ENCODE measurements at places on chromosomes 11 and 22.

GRCh38 chr11:114553642-114554041, 6.0 kb downstream of the NXPE1 start:
- H3K4me3 ChIP-seq, result no peak overlapping the region
- DNase-seq, result no peak
- H3K27ac ChIP-seq, result no peak overlapping the region
- H3K4me1 ChIP-seq, result no peaks in the 10 kb centered on the region
- no peaks in the 10 kb centered on the region for H3K27me3 ChIP-seq
- H3K36me3 ChIP-seq, result no peaks in the 10 kb centered on the region

- H3K27ac ChIP-seq, result no peak overlapping the region
- no peak for DNase-seq
- peaks cover 51% of the 10 kb centered on the region for H3K4me1 ChIP-seq
Observed at GRCh38 chr11:12727563-12728211, 53.5 kb downstream of the TEAD1 start.

DNA sequence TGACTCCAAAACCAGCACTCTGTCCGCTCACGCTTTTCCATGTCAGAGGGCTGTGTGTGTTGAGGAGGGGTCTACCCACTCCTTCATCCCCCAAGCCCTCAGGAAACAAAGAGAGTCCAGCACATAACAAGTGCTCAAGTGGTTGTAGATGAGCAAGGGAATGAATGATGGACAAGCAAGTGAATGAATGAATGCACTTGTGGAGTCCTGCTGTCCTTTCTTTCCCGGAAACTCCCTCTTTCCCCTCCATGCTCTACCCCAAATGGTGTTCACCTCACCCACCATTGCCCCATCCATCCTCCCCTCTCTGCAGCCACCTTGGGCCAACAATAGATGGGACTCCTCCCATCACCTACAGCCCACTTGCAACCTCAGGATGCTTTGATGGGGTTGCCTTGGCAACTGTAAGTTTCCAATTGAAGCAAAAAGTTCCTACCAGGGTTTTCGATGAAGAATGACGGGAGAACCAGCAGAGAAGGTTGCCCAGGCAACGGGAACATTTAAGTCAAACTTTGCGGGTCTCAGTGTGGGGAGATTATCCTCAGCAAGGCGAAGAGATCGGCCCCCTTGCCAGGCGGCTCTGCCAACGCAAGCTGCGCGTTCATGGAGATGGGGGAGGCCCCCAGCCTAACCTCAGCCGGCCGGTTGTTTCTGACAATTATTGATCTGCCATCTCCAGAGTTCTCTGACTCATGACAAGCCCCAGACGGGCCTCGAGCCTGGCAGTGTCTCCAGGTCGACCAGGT, 51.1 kb downstream of the MCM5 start:
- DNase-seq, result no peak
- H3K4me3 ChIP-seq, result no peak overlapping the region
- no peaks in the 10 kb centered on the region for H3K36me3 ChIP-seq
- H3K27ac ChIP-seq, result no peak overlapping the region
- peaks cover 13% of the 10 kb centered on the region for H3K4me1 ChIP-seq

GRCh38 chr11:121521145-121522042, 68.6 kb upstream of the SORL1-AS1 start:
- H3K36me3 ChIP-seq, result peaks cover 41% of the 10 kb centered on the region
- no peaks in the 10 kb centered on the region for H3K4me1 ChIP-seq
- H3K4me3 ChIP-seq, result no peak overlapping the region
- H3K27ac ChIP-seq, result no peak overlapping the region
- no peaks in the 10 kb centered on the region for H3K27me3 ChIP-seq
- DNase-seq, result no peak

GRCh38 chr11:58905721-58906547, 33.4 kb upstream of the GLYATL1 start:
- no peak for DNase-seq
- H3K4me3 ChIP-seq, result no peak overlapping the region
- H3K27me3 ChIP-seq, result peaks cover 1% of the 10 kb centered on the region
- no peak overlapping the region for H3K27ac ChIP-seq

GRCh38 chr11:86117001-86117711, 48.3 kb upstream of the PICALM start:
- no peak for DNase-seq
- peaks cover 16% of the 10 kb centered on the region for H3K4me1 ChIP-seq
- H3K36me3 ChIP-seq, result no peaks in the 10 kb centered on the region
- H3K27me3 ChIP-seq, result 0 out of 3 replicates have a peak, but pooled peaks cover 3% of the 10 kb centered on the region
- H3K27ac ChIP-seq, result no peak overlapping the region
- no peak overlapping the region for H3K4me3 ChIP-seq

GRCh38 chr11:61526229-61526628, 17.7 kb downstream of the LRRC10B start:
- H3K4me1 ChIP-seq, result peaks cover 31% of the 10 kb centered on the region
- H3K4me3 ChIP-seq, result no peak overlapping the region
- no peak for DNase-seq
- H3K36me3 ChIP-seq, result no peaks in the 10 kb centered on the region
- H3K27ac ChIP-seq, result no peak overlapping the region

DNA sequence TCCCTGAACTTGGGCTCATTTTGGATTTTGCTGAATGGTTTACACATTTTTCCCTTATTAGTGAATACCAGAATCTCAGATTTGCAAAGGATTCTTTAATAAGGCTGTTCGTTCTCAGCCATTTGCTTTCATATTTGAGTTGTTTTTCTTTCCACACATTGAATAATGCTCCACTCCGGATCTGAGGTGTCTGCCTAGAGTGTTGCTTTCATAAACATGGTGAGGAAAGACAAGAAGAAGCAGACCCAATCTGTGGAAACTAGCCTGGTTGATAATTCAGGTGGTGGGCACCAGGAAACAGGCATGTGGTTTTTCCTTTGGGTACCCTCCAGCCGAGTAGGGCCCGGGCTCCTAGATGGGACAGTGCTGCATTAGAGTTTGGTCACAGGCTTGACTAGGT, 35.0 kb downstream of the LDLRAD3 start:
- H3K27me3 ChIP-seq, result peaks cover 5% of the 10 kb centered on the region
- no peak overlapping the region for H3K27ac ChIP-seq
- no peak for DNase-seq
- no peak overlapping the region for H3K4me3 ChIP-seq
- H3K36me3 ChIP-seq, result no peaks in the 10 kb centered on the region
- no peaks in the 10 kb centered on the region for H3K4me1 ChIP-seq

DNA sequence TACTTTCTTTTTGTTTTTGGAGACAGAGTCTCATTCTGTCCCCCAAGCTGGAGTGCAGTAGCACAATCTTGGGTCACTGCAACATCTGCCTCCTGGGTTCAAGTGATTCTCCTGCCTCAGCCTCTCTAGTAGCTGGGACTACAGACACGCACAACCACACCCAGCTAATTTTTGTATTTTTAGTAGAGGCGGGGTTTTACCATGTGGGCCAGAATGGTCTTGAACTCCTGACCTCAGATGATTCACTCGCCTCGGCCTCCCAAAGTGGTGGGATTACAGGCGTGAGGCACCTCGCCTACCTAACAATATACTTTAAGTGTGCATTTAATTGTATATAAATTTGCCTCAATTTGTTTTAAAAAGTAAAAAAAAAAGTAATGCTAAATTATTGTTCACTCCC, 38.4 kb downstream of the GRK3 start:
- no peak overlapping the region for H3K27ac ChIP-seq
- no peaks in the 10 kb centered on the region for H3K36me3 ChIP-seq
- no peak for DNase-seq
- H3K4me3 ChIP-seq, result no peak overlapping the region

GRCh38 chr11:129451524-129451923, 75.9 kb downstream of the BARX2 start:
- H3K27ac ChIP-seq, result no peak overlapping the region
- H3K4me3 ChIP-seq, result no peak overlapping the region
- 0 out of 3 replicates have a peak, but pooled peaks cover 3% of the 10 kb centered on the region for H3K27me3 ChIP-seq

DNA sequence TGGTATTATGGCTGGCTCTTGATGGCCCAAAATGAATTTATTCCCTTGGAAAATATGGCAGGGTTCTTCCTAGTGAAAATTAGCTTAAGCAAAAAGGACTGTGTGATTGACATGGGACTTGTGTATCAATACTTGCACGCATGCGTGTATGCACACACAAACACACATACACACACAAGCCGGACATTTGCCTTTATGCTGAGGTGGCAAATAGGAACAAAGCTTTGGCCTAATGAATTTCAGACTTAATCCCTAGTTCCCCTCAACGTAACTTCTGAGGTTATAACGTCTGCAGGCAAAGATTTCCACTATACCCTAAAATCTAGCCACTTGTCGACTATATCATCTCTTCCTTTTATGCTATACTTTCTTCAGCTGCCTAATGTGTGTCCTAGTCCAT, 2.9 kb upstream of the OR52I2 start:
- H3K27ac ChIP-seq, result no peak overlapping the region
- no peaks in the 10 kb centered on the region for H3K27me3 ChIP-seq
- no peaks in the 10 kb centered on the region for H3K4me1 ChIP-seq
- no peaks in the 10 kb centered on the region for H3K36me3 ChIP-seq
- H3K4me3 ChIP-seq, result no peak overlapping the region

- no peak within 1 kb of the TSS for H3K4me3 ChIP-seq
- H3K27ac ChIP-seq, result no peak within 1 kb of the TSS
- no peaks in the 10 kb centered on the region for H3K27me3 ChIP-seq
- peaks cover 4% of the 10 kb centered on the region for H3K36me3 ChIP-seq
- no peak for DNase-seq
Observed at GRCh38 chr11:65879617-65880016, at the start of gene CTSW. CTSW (plus strand) TSS chr11:65879837; CDS start chr11:65879855, 18 bp downstream.

DNA sequence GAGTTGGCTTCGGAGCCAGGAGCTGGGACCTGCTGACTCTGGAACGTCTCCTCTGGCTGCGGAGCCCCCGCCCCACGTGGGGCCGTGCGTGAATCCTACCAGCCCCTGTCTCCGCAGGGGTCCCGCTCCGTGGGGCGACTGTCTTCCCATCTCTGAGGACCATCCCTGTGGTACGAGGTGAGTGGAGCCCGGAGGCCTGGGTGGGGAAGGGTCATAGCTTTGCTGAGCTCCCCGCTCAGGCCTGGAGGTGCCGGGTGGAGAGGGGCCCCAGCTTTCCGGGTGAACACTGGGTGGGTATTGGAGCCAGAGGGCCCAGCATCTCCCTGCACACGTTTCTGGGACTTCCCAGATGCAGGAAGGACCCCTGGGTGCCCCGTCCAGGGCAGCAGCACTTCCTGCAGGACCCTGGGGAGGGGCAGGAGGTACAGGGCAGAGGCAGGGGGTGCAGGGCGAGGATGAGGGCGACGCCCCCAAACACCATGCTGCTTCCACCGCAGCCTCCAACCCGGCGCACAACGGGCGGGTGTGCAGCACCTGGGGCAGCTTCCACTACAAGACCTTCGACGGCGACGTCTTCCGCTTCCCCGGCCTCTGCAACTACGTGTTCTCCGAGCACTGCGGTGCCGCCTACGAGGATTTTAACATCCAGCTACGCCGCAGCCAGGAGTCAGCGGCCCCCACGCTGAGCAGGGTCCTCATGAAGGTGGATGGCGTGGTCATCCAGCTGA, 3.8 kb downstream of the MUC5AC start:
- no peak overlapping the region for H3K4me3 ChIP-seq
- no peaks in the 10 kb centered on the region for H3K36me3 ChIP-seq
- peaks cover 26% of the 10 kb centered on the region for H3K27me3 ChIP-seq
- H3K4me1 ChIP-seq, result no peaks in the 10 kb centered on the region
- H3K27ac ChIP-seq, result no peak overlapping the region

GRCh38 chr11:22431106-22431505, 92.9 kb downstream of the SLC17A6 start:
- no peak overlapping the region for H3K27ac ChIP-seq
- no peak for DNase-seq
- H3K4me1 ChIP-seq, result no peaks in the 10 kb centered on the region
- H3K4me3 ChIP-seq, result no peak overlapping the region
- H3K36me3 ChIP-seq, result no peaks in the 10 kb centered on the region

DNA sequence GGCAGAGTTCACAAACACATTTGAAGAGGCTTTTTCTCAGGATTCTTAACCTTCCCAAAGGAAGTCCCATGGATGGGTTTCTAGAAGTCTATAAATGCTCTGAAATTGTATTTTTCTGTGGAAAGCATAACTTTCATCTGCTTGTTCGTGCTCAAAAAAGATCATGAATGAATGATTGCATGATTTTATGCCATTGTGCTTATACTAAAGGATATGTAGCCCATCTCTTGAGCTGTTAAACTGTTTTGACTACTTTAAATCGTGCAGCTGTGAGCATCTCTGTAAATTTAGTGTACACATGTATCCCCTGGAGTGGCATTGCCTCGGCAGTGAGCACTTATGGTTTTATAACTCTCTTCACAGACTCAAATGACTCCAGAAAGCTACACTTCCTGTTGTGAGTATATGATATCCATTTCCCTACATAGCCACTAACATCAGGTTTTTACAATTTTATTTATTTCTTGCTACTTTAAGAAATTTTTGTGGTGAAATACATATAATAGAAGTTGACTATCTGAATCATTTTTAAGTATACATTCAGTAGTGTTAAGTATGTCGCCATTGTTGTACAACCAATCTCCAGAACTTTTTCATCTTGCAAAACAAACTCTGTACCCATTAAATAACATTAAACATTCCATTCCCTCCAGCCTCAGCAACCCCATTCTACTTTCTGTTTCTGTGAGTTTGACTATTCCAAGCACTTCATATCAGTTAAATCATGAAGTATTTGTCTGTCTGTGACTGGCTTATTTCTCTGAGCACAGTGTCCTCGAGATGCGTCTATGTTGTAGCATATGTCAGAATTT, 8.0 kb downstream of the NEAT1 start:
- H3K4me3 ChIP-seq, result no peak overlapping the region
- peak overlapping the region; percentile 41 for H3K27ac ChIP-seq
- H3K36me3 ChIP-seq, result peaks cover 16% of the 10 kb centered on the region
- no peaks in the 10 kb centered on the region for H3K27me3 ChIP-seq

- H3K4me1 ChIP-seq, result no peaks in the 10 kb centered on the region
- H3K27ac ChIP-seq, result no peak overlapping the region
- no peaks in the 10 kb centered on the region for H3K36me3 ChIP-seq
- H3K27me3 ChIP-seq, result no peaks in the 10 kb centered on the region
- H3K4me3 ChIP-seq, result no peak overlapping the region
- no peak for DNase-seq
Observed at GRCh38 chr11:12470236-12470635, 92.9 kb downstream of the PARVA start.

GRCh38 chr11:107808521-107808920, 50.1 kb downstream of the SLC35F2 start:
- H3K27me3 ChIP-seq, result no peaks in the 10 kb centered on the region
- no peak overlapping the region for H3K27ac ChIP-seq
- H3K4me1 ChIP-seq, result peaks cover 5% of the 10 kb centered on the region
- H3K36me3 ChIP-seq, result peaks cover 1% of the 10 kb centered on the region
- DNase-seq, result no peak

DNA sequence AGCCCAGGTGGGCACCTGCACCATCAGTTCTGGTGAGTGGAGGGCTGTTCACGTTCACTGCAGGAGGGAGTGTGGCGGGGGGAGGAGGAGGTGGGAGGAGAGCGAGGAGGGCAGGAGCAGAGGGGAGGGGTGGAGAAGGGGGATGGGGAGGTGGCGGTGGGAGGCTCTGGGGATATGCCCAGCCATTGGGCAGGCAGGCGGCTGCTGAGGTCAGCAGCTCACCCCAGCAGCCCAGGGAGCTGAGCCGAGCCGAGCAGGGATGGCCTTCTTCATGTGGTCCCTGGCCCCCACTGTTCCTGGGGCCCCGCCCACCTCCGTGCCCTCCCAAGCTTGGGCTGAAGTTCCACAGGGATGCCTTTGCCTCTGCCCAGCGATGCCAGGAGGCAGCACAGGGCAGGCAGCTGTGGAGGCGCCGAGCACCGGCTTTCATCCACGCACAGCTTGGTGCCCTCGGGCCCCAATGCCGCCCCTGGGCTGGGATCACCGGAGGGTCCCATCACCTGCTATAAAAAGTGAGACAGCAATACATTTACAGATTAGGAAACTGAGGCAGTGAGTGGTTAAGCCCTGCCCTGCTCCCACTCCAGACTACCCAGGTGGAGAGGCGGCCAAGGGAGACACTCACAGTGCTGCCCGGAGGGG, 21.6 kb downstream of the RTN4R start:
- peaks cover 5% of the 10 kb centered on the region for H3K27me3 ChIP-seq
- no peaks in the 10 kb centered on the region for H3K36me3 ChIP-seq
- no peak overlapping the region for H3K4me3 ChIP-seq
- no peak overlapping the region for H3K27ac ChIP-seq

- no peak overlapping the region for H3K4me3 ChIP-seq
- no peaks in the 10 kb centered on the region for H3K27me3 ChIP-seq
- no peak for DNase-seq
Observed at GRCh38 chr11:12133547-12134235, 23.3 kb downstream of the MICAL2 start.
